Inflammatory macrophage (primary cell): ENCODE measurements at places on chromosomes 5 and 9.

DNA sequence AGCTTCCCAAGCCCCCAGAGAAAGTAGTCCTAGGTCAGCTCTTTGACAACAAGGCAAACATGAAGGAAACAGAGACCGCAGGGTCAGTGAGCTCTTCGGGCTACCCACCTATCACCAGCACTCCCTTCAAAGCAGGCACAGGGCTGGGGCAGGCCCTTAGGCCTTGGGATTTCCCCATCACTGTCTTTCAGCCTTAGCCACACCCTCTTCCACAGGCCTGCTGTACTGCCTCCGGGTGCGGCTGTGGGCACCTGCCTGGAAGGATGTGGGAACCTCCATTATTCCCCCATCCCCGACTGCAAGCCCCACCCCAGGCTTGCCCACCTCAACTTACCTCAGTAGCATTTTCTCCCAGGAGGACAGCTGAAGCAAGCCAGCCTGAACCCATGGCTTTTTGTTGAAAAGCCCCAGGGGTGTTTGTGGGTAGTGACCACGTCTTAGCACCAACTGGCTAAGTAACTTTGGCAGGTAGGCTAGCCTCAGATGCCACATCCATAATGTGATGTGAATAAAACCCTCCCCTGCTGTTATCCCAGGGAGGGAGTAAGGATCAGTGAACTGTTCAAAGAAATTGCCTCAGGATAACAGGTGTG lies 100.2 kb downstream of the PIK3R1 start:
- DNase-seq = no peak

GRCh38 chr9:37417857-37418618 lies 4.5 kb upstream of the GRHPR start:
- DNase-seq = no peak

- no peak for DNase-seq
Observed at GRCh38 chr5:1199649-1200494, 1.5 kb upstream of the SLC6A19 start.

DNA sequence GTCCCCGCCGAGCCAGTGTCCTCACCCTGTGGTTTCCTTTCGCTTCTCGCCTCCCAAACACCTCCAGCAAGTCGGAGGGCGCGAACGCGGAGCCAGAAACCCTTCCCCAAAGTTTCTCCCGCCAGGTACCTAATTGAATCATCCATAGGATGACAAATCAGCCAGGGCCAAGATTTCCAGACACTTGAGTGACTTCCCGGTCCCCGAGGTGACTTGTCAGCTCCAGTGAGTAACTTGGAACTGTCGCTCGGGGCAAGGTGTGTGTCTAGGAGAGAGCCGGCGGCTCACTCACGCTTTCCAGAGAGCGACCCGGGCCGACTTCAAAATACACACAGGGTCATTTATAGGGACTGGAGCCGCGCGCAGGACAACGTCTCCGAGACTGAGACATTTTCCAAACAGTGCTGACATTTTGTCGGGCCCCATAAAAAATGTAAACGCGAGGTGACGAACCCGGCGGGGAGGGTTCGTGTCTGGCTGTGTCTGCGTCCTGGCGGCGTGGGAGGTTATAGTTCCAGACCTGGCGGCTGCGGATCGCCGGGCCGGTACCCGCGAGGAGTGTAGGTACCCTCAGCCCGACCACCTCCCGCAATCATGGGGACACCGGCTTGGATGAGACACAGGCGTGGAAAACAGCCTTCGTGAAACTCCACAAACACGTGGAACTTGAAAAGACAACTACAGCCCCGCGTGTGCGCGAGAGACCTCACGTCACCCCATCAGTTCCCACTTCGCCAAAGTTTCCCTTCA lies 1.4 kb downstream of the GLIS3 start:
- peak; percentile 27 for DNase-seq

- no peak for DNase-seq
Observed at GRCh38 chr9:117405950-117406705, 8.7 kb downstream of the ASTN2 start.

DNA sequence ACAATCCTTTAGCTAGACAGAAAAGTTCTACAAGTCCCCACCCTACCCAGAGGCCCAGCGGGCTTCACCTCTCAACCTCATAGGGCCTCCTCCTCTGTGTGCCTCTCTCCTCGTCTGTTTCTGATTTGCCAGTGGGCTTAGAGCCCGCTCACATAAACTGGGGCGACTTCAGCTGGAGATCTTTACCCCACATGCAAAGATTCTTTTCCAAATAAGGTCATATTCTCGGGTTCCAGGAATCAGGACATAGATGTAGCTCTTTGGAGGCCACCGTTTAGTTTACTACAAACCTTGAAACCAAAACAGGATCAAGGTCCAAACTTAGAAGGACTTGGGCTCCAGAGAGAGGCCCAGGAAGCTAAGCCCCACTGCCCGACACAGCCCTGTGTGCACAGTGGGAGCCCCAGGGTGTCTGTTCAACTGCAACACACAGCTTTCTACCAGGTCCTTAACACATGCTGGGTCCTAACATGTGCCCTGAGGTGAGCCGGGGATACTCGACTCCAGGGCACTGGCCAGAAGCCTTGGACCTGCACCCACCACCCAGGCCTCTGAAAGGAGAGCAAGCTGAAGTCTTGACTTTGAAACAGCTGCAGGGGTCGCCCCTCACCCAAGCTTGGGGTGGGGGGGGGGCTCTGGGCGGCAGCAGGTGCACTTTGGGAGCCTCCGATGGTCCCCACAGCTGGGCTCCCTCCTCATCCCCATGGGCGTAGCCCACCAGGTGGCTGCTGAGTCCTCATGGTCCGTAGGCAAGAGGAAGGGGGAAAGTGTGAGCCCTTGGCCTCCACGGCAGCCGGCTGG lies 26.8 kb upstream of the SLC12A7 start:
- DNase-seq = no peak

DNA sequence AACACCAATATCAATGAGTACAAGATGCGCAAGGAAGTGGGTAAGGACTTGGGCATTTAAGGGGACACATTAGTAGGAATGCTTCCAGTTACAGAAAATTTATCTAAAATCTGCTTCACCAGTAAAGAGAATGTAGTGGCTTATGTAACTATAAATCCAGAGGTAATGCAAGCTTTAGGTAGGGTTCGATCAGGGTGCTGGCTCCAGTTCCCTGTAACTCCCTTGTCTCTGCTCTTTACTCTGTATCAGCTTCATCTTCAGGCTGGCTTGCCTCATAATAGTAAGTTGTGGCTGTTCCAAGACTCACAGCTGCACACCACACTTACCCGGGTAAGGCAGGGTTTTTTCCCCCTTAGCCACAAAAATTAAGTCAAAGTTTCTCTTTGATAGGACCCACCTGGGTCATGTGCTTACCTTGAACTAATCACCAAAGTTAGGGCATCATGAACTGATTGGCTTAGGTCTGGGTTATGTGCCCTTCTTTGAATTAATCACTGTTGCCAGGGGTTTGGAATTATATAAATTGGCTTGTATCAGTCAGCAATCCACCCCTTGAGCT lies 35.5 kb downstream of the ARHGEF37 start:
- DNase-seq = no peak
